ENCODE measurements at places on chromosomes 2 and 18. TPM values are rescaled to one million over a fixed set of nuclear protein-coding genes. Genes with fewer than 3 reads are reported as not detected.

FAM237A gene
- total RNA-seq, result not detected

DNA sequence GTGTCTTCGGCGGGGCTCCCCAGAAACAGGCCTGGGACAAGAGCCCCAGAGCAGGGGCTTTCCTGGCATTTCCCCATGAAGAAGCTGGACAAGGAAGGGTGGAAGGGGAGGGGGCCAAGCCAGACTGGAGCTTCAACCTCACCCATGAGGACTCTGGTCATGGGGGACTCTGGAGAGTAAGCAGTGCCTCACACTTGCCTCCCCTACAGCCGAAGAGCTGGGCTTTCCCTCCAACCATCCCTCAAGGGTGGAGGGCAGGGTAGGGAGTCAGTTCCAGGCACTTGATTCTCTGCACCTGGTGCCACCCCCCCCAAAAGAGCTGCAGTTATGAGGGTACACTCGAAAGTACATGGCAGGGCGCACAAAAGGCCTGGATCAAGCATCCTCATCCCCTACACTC is 246.6 kb downstream of the TFCP2L1 start:
- no peak for DNase-seq

- DNase-seq, result no peak
These were observed 430.6 kb upstream of the ID2 start for GRCh38 chr2:8251291-8251690.

DNA sequence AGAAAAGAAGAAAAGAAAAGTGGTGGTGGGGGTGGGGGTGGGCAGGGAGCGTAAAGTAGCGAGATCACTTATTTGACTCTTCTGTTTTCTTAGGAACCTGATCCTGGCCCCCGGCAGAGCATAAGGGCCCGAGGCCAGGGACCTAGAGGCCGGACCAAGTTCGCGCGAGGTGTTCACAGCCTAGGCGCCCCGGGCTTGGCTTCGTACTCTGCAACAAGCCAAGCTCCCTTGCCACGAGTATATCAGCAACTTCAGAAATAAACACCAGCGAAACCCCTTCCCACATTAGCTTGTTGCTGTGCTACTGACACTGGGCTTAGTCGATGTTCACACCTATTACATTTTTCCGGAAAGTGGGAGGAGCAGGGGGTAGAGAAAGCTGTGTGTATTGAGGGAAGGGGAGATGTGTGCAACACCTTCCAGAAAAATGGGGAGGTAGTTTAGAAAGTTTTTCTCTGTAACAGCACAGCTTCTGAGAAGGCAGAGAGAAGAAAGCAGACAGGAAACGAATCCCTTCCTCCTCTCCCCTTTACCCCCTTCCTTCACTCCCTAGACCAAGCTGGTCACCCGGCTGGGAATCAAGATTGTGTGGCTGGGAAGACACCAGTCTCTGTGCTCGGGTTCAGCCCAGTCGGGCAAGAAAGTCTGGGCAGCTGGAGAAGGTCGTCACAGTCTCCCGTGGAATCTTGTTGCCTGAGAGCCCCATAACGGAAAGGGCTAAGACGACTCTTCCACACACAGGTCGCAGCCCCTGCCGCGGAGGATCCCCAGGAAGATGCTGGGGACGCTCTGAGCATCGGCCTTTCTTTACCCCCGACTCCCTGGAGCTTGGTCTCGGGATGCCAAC is 12.0 kb upstream of the SATB2 start:
- no peak for DNase-seq

- no peak for DNase-seq
These were observed 1385.5 kb upstream of the ZEB2 start for GRCh38 chr2:145905371-145905770.

Measured in activated B cell treated with CpG ODN at 0.5 μM for 24 hours (primary cell).